ENCODE measurements at places on chromosomes 2 and 18. TPM values are rescaled to one million over a fixed set of nuclear protein-coding genes. Genes with fewer than 3 reads are reported as not detected.

The SKA1 gene
- total RNA-seq = not detected

The ECEL1 gene
- total RNA-seq = 0.35 TPM

The ITGA4 gene
- total RNA-seq = 6.6 TPM

The SIX3 gene
- not detected for total RNA-seq

The HOXD13 gene
- total RNA-seq = 1.1 TPM

GRCh38 chr2:95025406-95026319 lies at the start of gene MAL:
TSS of gene MAL (plus strand) at chr2:95025708. CDS start at chr2:95025793, 85 bp downstream.
- DNase-seq = no peak

DNA sequence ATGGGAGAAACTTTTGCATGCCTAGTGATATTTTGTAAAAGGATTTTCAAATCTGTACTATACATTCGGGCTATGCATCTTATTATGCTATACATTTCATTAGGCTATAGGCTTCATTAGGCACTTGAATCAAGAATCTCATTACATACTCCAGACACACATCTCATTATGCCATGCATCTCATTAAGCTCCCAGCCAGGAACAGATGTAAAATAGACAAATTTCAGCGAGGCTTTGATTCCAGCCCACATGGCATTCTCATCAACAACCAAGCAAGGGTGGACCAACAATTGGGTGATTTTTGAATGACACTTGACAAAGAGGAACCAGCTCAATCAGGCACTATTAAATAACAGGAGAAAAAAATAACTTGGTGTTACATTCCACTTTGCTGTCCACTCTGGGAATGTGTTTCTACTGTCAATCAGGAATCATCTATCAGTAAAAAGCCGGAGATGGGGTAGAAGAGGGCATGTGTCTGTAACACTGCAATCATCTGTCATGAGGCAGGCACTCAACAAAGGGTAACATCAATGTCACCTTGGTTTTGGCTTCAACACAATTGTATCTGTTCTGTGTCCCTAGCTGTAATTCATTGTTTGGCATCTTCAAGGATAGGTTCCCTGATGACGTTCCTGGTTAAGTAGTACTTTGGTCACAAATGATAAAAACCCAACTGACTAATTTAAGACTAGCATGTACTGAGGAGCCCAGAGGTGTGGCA lies 498.6 kb downstream of the EPHA4 start:
- DNase-seq = no peak

- no peak for DNase-seq
Observed at GRCh38 chr18:13583576-13584550, 142.5 kb downstream of the FAM210A start.

GRCh38 chr2:37582481-37583220 lies 88.8 kb downstream of the CDC42EP3 start:
- no peak for DNase-seq

- DNase-seq = no peak
Observed at GRCh38 chr18:34704074-34704473, 6.0 kb upstream of the DTNA start.

DNA sequence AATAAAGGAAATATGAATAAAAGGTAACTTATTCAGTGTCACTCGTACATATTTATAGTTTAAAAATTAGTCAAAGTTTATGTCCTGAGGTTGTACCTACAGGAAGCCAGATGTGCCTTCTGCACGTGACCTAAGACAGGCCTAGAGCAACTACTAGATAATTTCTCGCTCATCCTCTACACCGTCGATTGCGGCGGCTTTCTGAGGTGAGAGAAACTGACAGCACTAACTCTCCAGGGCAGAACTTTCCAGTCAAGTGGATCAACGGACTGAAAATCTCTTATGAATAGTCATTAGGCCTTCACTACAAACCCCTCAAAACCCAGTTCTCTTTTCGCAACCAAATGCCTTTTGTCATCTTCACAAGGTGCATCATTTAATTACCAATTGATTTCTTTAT lies 54.2 kb downstream of the ZEB2 start:
- no peak for DNase-seq

GRCh38 chr2:35228584-35228983 lies 1127.0 kb upstream of the CRIM1 start:
- DNase-seq = no peak
